ENCODE measurements at places on chromosomes 1 and 21.

DNA sequence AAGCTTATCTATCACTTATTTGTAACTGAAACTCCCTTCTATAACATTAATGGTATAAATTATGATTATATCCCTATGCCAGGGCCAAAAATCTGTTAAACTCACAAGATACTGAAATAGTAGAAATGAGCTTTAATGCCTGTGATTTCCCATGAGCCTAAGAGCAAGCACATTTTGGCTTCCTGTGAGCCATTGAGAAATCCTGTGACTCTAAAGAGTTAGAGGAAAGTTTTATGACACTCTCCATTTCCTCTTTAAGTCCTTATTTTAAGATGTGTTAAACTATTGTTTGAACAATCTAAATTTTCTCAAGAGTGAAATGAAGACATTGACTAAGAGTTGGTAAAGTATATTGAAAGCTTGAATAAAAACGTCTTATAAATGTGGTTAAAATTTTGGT, 45.6 kb downstream of the SUCO start:
- DNase-seq: no peak

DNA sequence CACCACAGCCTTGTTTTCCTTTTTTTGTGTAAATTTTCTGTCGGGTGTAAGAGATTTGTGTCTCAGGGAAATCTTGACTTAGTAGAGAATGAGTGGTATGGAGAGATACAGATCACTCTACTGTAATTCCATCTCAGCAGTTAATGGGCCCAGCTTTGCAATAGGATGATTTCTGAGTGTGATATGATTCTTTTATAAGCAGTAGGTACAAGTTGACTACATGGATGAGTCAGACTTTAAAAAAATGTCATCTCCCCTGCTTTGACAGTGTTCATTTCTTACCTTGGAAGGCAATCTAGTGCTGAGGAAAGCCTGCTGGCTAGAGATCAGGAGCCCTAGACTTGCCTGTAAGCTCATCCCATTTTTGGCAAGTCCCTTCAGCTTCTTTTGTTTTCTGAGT, 261.9 kb downstream of the RYR2 start:
- no peak for DNase-seq

DNA sequence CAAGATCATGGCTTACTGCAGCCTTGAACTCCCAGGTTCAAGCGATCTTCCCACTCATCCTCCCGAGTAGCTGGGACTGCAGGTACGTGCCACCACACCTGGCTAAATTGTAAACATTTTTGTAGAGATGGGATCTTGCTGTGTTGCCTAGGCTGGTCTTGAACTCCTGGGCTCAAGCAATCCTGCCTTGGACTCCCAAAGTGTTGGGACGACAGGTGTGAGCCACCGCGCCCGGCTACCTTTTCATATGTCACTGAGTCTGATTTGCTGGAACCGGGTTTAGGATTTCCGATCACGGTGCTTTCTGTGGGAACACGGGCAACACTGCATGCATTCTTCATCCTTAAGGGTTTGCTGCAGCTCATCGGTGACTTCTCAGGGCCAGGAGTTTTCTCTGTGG, 32.2 kb upstream of the PCBP3 start:
- no peak for DNase-seq

GRCh38 chr1:208475449-208475848, 231.3 kb upstream of the PLXNA2 start:
- DNase-seq: peak; percentile 70

- no peak for DNase-seq
These were observed 60.3 kb upstream of the PGD start for GRCh38 chr1:10338611-10339010.

DNA sequence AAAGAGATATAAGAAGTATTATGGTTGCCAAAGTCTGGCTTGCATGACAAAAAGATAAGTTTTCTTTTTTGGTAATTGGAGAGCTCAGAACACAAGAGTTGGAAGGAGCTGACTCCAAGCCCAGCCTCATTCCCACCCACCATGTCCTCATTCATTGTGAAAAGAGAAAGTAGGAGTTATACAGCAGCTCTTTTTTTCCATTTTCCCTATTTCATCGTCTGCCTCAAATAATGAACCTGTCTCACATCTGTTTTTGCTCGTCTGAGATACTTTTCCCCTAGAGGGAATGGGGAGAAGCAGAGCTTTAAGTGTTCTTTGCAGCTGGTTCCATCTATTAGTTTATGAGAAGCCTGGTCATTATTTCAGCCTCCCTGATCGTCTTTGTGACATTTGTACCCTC, 34.7 kb downstream of the AGT start:
- no peak for DNase-seq

DNA sequence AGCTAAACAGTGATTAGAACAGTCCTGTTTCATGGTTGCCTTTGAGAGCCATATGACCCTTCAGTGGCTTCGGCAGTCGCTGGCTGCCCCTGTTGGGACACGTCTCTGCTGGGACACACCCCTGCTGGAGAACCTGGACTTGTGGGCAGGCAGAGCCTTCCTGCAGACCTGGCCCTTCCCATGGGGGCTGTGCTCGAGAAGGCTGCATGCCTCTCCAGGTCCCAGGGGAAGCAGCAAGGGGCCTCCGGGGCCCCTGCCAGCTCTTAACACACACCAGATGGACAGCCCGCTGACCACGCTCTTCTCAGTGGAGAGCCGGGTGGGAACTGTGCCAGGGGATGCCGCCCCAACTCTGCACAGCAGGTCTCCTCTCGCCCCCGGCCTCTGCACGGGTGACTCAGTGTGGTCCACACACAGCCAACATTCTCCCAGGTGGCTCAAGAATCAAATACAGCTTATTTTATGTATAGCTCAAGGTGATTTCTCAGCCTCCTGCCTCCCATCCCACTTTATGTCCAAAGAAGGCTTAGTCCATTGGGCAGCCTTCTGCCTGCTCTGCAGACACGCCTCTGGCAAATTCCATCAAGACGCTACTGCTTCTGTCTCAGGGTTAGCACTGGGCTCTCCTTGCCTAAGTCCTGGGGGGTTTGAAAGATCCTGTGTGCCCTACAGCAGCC, 450.8 kb downstream of the KIF26B start:
- DNase-seq: peak; percentile 98

DNA sequence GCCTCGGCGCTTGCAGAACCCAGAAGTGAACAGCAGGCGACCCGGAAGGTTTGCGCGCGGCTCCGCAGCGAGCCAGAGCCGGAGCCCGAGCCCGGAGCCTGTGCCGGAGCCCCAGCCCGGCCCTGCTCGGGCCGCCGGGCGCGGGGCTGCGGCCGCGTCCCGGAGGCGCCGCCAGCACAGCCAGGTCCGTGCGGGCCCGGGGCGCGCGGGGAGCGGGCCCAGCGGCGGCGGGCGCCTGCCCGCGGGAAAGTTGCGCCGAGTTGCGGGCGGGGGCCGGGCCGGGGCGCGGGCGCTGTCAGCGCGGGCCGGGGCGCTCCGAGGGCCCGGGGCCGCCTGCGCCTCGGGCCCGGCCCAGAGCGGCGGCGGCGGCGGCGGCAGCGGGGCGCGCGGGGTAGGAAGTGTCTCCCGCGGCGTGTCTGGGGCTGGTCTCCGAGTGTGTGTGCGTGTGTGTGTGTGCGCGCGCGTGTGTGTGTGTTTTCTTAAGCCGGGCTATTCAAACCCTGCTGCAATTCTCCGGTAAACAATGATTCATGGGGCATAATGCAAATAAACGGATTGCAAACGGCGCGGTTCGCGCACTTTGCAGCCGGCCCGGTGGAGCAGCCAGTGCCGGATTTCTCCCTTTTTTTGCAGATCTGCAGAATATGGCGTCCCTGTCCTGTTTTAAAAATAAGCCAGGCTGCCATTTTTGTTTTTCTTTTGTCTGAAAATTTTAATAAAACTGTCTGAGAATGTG, at the start of gene ZNF362:
Gene ZNF362, plus strand, starts transcription at position 22 of the 736 bp plus-strand sequence. CDS start 14,083 bp downstream, outside the sequence.
- DNase-seq: peak; percentile 65

GRCh38 chr1:86507935-86508582, 38.8 kb upstream of the CLCA4 start:
- peak; percentile 53 for DNase-seq

GRCh38 chr1:116503546-116504307, 67.1 kb downstream of the CD58 start:
- DNase-seq: no peak

GRCh38 chr1:87942165-87942564, 613.5 kb downstream of the LMO4 start:
- DNase-seq: peak; percentile 57

GRCh38 chr1:112325504-112325903, 70.5 kb upstream of the CTTNBP2NL start:
- no peak for DNase-seq

- DNase-seq: no peak
These were observed 11.0 kb downstream of the HYI start for GRCh38 chr1:43442756-43443155.

DNA sequence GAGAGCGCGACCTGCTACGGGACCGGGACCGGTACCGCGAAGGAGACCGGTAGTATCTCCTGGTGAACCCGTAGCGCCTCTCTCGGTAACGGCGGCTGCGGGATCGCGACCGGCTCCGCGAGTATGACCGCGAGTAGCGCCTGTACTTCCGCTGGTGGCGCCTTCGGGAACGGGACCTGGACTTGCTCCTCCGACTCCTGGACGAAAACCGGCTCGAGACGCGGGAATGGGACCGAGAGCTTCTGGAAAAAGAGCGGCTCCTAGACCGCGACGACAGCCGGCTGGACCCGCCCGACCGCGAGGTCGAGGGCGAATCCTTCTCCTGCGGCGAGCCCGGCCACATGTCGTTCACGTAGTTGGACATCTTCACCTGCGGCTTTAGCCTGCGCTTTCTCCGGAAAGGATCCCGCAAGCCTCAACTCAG, 642 bp downstream of the RSRP1 start:
- no peak for DNase-seq

- no peak for DNase-seq
These were observed 3.4 kb upstream of the CROCC start for GRCh38 chr1:16918371-16918770.

- no peak for DNase-seq
These were observed 1530.9 kb upstream of the TPTE start for GRCh38 chr21:8990326-8991087.

GRCh38 chr21:20968391-20968790, 29.8 kb upstream of the NCAM2 start:
- DNase-seq: peak; percentile 26

GRCh38 chr1:41353744-41354143, 7.5 kb upstream of the FOXO6 start:
- DNase-seq: no peak

DNA sequence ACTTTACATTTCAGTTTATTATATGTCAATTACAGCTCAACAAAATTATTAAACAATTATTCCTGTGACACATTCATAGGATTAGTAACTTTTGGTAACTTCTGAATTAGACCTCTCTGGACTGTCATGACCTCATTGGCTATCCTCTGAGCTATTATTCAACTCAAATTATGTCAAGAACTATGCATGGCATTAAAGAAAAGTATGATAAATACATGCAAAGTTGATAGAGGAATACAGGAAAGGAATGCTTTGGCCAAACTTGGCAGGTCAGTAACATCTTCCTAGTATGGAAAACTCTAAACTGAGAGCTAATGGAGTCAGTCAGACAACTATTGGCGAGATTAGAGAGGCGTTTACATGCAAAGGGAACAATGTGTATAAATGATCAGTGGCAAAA, 158.4 kb downstream of the DUSP10 start:
- peak; percentile 36 for DNase-seq

- peak; percentile 65 for DNase-seq
These were observed 39.6 kb upstream of the TRABD2B start for GRCh38 chr1:48036710-48037355.

GRCh38 chr1:211932231-211932932, 101.8 kb upstream of the LPGAT1 start:
- peak; percentile 33 for DNase-seq

GRCh38 chr1:8586438-8586837, 231.0 kb downstream of the RERE start:
- DNase-seq: peak; percentile 49

- DNase-seq: no peak
These were observed 321.2 kb upstream of the LYPLAL1 start for GRCh38 chr1:218852527-218852926.

DNA sequence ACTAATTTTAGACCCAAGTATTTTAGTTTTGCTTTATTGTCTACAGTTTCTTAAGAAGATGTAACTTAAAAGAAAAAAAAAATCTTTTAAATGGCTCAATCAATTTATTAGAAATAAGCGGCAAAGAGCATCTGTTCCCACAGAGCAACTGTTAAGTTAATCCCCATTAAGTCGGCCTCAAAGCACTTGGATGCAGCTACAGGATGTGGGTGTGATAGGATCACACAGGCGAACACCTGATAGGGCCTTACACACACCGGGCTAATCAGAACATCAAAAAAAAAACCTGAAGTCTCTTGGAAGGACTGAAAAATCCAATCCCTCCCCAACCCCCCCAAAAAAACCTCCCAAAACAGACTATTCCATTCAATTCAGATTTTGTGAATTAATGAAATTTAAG, 23.0 kb downstream of the APP start:
- DNase-seq: no peak

DNA sequence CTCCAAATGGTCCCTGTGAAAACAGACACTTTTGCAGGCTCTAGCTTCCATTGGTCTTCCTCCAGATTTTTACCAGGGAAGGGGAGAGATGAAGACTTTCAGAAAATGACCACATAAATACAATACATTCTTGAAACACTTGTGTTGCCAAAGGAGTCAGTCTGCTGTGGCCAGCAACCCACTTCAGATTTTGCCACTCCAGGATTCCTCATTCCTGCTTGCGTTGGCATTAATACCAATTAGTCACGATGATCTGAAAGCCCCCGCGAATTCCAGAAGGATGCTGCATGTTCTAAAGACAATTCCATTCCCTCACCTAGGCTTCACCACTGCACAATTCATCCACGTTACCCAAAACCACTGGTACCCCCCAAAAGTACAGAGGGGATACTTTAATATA, 7.9 kb upstream of the BACE2 start:
- DNase-seq: no peak

GRCh38 chr1:177126267-177126666, 38.2 kb downstream of the ASTN1 start:
- DNase-seq: no peak

GRCh38 chr1:45152126-45152525, 54.3 kb downstream of the ZSWIM5 start:
- no peak for DNase-seq

GRCh38 chr1:185369786-185370185, 52.7 kb upstream of the IVNS1ABP start:
- no peak for DNase-seq

GRCh38 chr1:116165572-116165971, 54.4 kb downstream of the MAB21L3 start:
- no peak for DNase-seq

- DNase-seq: no peak
These were observed 1.6 kb upstream of the PANK4 start for GRCh38 chr1:2528016-2528415.

GRCh38 chr1:201912832-201913231, 24.1 kb downstream of the SHISA4 start:
- DNase-seq: peak; percentile 27
